ENCODE measurements at places on chromosomes 11 and 22.

- no peak for DNase-seq
Measured at GRCh38 chr11:94857337-94857736, 89.2 kb downstream of the AMOTL1 start.

GRCh38 chr11:24524156-24524555 is 27.3 kb downstream of the LUZP2 start:
- no peak for DNase-seq

GRCh38 chr11:86117001-86117711 is 48.3 kb upstream of the PICALM start:
- DNase-seq = no peak

DNA sequence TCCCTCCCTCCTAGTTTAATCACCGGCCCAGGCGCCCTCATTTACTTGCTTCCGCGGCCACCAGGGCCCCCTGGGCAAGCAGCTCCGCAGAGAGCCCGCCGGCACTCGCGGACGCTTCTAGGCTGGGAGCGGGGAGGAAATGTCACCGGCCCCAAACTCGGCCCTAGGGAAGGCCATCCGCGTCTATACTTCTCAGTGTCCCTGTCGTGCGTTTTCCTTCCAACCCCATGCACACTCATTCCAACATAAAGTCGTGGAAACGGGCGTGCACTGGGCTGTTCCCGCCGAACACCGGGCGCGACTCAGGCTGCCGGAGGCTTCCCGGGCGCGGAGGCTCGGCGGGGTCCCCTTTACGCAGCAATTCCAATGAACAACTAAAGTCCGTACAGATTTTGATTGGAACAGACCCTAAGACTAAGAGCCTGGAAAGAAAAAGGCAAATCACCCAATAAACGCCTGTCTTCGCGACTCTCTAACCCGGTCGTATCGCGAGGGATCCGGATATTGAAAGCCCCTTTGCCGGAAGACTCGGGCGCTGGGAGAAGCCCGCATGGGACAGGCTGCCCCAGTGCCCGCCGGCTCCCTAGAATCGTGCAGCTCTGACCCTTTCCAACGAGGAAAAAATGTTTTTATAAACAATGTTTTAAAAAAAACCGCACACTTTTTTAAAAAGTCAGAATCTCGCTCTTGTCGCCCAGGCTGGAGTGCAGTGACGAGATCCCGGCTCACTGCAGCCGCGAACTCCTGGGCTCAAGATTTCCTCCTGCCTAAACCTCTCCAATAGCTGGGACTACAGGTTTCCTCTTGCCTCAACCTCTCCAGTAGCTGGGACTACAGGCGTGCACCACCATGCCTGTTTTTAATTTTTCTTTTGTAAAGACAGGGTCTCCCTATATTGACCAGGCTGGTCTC is 1.3 kb upstream of the BARX2 start:
- no peak for DNase-seq

DNA sequence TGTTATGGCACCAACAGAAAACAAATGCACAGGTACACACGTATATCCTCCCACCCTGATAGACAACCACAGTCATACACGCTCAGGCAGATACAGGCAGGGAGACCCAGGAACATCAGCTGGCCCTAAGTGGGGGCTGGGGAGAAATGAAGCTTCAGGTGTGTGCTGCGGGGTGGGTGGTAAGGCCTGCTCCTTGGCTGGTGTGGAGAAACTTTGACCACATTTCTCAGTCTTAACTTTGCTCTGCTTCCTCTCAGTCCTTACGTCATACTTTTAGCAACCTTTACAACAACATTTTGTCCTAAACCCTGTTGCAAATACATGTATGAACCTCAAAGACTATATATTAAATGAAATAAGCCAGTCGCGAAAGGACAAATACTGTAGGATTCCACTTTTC is 6.7 kb upstream of the ANAPC15 start:
- no peak for DNase-seq

GRCh38 chr11:103384652-103385051 is 275.4 kb downstream of the DYNC2H1 start:
- DNase-seq = no peak

DNA sequence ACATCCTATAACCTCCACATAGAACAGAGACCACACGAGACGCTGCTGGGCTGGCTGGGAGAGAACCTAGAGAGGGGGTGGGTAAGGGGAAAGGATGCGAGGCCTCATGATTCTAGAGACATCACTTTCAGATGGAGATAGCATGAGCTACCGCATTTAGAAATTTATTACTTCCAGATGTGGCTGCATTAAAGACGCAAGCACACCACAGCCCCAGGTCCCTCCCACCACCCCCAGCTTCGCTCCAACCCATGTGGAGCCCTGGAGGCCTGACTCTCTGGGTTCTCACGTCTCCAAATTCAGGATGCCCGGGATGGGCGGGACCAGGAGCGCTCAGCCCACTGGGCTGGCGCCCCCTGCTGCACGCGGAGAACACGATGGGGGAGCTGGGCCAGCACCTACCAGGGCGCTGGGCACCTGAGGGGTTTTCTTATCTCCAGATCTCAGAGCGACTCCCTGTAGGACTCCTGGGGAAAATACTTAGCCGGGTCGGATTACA is 13.6 kb downstream of the MRPL21 start:
- no peak for DNase-seq

All from activated CD8-positive, alpha-beta memory T cell treated with anti-CD3 and anti-CD28 coated beads, Interleukin-2, amount 50 U/mL, for 4 hours (primary cell).